Fibroblast of skin of back (primary cell): ENCODE measurements at places on chromosomes 2 and 18.
A peak's percentile ranks its signal among the peaks of the same experiment; 100 is the strongest.

DNA sequence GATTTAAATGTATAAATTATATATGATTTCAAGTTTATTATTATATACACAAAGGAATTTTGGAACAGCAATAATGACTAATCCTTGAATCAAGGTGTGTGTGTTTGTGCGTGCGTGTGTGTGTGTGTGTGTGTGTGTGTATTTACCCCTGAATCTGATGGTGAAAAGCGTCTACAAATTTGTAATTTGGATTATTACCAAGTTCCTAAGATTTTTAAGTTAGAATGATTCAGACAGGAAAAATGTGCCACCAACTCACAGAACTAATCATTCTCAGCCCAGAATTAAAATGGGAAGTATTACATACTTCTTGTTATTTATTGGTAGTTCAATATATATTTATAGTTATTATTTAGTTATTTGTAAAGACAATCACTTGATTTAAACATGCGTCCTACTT is 12.3 kb downstream of the CALCRL start:
- peak; percentile 58 for DNase-seq

- peak; percentile 40 for DNase-seq
Observed at GRCh38 chr2:218282173-218282991, 9.9 kb downstream of the TMBIM1 start.

DNA sequence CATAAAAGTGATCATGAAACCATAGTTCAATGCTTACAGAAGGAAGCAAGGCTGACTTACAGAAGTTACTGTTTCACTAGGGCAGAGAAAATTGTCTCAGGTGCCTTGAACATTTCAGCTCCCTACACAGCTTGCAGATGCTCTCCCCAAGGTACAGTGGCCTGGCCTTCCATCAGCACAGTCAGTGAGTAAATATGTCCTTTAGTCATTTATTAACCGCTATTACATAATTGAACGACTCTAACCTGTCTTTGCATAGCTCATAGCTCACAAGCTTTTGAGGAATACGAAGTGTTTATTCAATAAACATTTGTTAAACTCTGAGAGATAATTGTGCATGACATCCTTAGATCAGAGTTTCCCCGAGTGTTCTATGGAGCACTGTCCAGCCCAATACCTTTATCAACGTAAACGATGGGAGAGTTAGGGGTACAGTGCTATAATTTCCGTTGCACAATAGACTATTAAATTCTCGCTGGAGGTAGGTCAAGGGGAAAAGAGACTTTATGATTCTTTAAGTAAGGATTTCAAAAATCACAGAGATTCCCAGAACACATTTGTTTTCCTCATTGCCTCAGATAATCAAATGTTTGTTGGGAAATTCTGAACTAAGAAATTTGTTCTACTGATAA is 677.8 kb downstream of the TSN start:
- no peak for DNase-seq

DNA sequence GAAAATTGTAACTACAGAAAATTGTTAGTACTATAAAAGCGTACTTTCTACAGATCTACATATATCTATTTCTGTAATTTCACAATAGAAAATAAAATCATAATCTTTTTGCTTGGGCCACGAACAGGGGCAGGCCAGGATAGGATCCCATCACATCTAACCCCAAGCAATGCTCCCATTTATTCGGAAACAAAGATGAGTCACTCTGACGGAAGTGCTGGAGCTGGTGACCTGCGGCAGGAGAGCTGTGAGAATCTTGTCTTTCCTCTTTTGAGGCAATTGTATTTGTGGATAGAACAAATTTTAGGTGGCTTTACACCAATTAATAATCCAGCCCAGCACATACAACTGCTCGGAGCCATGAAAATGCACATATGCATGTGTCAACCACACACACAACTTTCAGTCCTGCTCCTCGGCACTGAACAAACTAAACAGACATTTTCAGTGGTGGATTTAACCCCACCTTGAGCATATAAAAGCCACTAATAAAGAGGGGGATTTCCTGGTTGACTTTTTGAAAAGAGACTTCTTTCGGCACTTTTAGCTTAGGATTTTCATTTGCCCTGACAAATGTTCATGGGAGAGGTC is 22.3 kb upstream of the INSIG2 start:
- no peak for DNase-seq

DNA sequence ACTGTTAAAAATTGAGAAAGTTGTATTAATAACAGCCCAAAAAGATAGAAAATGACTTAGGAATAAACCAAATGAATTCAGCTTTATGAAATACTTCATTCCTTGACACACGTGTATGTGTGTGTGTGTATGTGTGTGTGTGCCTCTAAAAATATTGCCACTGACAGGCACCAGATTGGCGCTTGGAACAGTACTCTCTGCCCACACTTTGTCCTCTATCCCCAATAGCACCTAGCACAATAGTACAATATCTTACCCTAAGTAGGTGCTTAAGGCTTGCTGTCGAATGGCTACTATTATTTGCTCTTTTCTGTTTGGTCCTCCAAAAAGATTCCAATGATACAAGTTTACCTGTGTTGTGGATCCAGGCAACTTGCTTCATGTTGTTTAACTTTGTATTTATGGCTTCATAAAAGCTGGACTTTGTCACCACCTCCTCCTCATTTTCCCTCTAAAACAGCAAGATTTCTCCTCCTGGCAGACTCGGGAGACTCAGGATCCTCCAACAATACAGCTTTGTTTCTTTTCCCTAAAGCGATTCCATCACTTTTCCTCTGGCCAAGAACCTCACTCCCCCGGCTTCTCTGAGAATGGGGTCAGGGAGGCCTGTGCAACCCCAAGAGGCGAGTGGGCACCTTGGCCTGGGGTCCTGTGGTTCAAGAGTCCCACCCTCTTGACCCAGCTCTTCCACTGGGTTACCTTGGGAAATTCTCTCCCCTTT is 43.3 kb upstream of the LCLAT1 start:
- no peak for DNase-seq

DNA sequence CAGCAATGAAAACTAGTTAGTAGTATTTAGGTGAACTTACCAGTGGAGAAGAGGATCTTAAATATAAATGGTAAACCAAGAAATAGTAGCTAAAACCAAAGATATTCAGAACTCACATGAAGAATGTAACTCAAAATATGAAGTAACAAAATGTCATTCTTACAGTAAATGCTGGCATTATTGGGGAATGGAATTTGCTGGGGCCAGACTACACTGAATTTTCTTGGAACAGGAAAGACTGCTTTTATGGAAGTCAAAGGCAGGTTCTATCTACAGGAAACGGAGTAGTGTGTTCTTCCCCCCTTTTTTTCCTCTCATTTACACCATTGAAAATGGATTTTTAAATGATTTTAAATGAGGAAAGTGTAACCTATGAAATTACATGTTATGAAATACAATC is 188.7 kb downstream of the IKZF2 start:
- DNase-seq: no peak

- no peak for DNase-seq
Observed at GRCh38 chr2:43776324-43776723, 2.5 kb downstream of the DYNC2LI1 start.

GRCh38 chr2:38261569-38262068 is 115.5 kb downstream of the ATL2 start:
- no peak for DNase-seq

GRCh38 chr2:74828543-74828942 is 5.4 kb upstream of the HK2 start:
- DNase-seq: no peak

GRCh38 chr2:112996635-112997034 is 8.6 kb upstream of the IL36A start:
- DNase-seq: no peak

- DNase-seq: peak; percentile 33
Observed at GRCh38 chr2:182642328-182642727, 73.7 kb upstream of the DNAJC10 start.

DNA sequence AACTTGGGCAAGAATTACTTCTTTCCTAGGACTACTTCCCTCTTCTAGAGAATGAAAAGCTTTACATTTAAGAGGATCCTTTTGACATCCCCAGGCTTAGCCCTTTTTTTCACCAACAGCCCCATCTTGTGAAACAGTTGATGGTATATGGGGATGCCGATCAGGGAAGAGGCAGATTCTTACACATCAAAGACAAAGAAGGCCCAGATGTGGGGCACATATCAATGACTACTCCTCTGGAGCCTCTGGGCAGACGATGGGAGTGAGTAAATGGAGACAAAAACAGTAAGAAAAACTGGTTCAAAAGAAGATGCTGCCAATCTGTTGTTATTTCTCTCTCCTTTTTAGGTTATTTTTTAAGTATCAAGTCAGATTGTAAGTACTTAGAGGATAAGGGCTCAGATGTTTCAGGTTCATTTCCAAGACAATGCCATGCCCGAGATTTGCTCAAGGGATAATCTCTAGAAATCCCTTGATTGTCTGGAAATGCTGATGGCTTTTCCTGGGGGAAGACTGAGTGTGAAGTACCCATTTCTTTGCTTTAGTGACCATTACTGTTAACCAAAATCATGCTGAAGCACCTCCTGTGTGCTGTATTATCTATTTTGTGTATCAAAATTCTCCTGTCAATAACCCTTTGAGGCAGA is 117.5 kb downstream of the EPHA4 start:
- no peak for DNase-seq

GRCh38 chr2:141878016-141878415 is 252.8 kb downstream of the LRP1B start:
- no peak for DNase-seq

DNA sequence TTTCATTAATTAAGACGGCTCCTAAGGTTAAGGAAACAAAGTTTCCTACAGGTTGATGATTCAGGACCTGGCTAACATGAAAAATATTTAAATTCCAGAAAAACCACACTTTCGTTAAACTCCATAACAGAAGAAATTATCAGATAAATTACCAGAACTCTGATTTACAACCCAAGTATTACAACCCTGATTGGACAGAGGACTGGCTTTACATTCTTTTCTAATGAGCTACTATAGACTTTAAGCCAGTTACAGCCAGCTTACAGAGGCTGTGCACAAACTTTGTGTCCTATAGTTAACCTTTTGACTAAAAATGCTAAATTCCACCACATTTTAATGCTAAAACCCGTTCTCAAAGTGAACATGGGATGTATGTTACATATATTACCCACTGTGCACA is 458.6 kb downstream of the KCNJ3 start:
- DNase-seq: no peak

DNA sequence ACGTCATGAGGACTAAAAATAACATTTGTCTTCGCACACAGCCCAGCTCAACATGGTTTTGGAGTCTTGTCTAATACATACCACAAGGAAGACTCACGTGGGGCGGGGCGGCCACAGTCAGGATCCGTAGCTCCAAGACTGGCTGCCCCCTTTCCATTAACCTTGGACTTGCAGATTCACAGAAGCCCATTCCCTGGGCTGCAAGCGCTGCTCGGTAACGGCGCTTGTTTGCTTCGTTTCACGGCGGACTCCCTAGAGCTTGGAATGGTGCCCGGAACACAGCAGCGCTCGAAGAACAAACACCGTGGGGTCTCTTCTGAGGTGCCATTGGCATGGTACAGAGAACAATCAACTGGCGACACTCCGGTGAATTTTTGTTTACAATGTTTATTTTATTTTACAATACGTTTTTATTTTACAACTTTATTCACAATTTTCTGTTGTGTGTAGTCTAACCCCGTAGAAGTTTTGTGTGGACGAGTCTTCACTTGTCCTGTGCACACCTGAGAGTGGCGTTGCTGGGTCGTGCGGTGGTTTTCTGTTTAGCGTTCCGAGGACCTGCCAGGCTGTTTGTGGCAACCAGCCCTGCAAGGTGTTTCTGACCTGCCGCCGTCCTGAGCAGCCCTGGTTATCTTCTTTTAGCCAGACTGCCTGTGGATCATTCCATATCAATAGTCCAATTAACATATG is 126.5 kb downstream of the GALR1 start:
- DNase-seq: peak; percentile 26

DNA sequence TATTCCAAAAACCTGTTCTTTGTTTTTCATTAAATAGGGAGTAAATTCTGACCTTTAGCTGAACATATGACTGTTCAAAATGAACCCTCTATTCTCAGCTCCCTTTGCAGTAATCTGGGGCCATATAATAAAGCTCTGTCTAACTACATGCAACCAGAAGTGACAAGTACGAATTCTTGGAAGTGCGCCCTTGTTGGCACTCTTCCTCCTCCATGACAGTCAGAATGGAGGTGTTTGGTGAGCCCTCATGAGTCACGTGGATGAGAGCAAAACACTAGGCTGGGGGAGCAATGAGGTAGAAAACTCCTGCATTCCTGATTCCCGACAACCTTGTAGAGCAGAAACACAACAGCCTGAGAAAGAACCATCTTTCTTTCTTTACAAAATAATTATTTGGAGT is 552.9 kb downstream of the FBXO15 start:
- no peak for DNase-seq

DNA sequence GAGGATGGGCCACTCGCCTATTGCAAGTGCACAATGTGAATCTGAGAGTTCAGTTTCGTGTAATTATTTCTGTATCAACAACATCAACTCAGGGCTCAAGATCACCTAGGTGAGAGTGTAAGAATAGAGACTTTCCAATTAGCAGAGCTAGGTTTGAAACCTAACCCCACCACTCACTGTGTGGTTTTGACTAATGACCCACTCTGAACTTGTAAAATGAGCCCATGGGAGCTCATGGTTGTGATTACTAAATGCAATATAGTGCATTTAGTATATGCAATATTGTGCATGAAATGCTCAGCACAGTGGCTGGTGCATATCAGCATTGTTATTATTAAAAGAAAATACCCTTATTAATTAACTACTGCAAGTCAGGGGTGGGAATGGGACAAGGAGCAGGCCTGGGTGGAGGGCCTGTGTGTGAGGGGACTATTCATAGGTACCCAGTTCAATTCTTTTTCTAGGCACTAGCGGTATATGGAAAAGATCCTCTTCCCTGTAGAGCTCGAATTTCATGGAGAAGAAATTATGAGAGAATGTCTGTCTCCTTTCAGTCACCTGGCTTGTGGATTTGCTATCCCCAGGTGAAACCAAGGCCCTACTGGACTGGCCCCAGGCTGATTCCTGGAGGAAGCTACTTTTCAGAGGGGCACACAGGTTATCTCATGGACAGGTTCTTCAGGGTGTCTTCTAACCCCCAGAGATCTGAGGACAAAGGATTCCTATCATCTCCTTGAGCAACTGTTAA is 169.5 kb downstream of the GFPT1 start:
- no peak for DNase-seq

DNA sequence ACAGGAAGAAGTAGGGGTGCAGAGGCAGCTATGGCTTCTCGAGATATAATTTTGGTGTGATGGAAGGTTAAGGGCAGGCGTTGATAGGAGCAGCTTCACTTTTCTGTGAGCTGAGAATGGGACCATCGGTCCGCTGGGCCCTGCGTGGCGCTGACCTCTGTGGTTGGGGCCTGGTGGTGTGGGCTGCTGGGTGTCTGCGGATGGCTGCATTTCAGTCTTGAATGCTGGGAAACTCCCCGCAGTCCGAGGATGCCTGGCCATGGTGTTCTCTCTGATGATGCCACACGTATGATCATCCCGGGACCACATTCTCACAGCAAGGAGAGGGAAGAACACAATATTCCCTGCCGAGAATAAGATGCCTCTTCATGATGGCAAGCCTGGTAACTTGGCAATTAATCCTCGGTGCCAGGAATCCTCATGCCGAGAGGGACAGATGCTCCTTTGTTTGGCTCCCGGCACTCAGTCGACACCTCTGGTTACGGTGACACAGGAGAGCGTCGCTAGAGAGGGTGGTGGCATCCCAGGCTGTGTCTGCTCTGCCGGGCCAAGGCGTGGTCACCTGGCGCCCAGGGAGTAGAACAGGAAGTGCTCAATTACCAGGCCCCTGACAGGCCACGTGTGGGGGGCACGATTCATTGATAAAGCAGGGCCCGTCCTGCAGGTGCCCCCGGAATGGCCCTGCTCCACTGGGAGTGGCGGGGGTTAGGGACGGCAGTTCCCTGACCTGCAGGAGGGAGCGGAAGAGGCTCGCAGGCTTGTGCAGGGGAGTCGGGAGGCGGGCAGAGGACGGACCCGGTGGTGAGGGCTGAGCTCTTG is 119.4 kb upstream of the CTDP1 start:
- no peak for DNase-seq

- no peak for DNase-seq
Observed at GRCh38 chr18:33706391-33706790, 128.4 kb downstream of the ASXL3 start.
